Stimulated activated CD4-positive, alpha-beta T cell treated with anti-CD3 and anti-CD28 coated beads, Interleukin-1b, Interleukin-23, amount 100 ng/mL, for 4 hours (primary cell): ENCODE measurements at places on chromosomes 3 and 15.
A peak's percentile ranks its signal among the peaks of the same experiment; 100 is the strongest.

DNA sequence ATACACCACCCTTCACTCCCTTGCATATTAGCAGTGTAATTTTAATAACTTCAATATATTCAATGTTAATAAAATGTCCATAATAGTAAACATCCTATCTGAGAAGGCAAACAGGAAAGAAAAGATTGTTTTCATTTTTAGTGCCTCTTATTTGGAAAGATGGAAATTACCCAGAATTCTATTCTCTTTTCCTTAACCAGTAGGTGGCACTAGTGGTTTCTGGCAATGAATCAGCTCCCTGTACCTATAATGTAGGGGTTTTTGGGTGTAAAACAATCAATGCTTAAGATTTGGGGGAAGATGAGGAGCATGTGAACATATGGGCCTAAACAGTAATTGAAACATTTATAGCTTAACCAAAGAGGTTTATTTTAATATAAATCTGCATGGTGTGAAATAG lies 5.7 kb upstream of the SEMA6D start:
- no peak for DNase-seq

GRCh38 chr3:155169197-155169596 lies 89.1 kb downstream of the MME start:
- no peak for DNase-seq

- no peak for DNase-seq
Observed at GRCh38 chr3:114498539-114499370, 204.9 kb downstream of the TIGIT start.

DNA sequence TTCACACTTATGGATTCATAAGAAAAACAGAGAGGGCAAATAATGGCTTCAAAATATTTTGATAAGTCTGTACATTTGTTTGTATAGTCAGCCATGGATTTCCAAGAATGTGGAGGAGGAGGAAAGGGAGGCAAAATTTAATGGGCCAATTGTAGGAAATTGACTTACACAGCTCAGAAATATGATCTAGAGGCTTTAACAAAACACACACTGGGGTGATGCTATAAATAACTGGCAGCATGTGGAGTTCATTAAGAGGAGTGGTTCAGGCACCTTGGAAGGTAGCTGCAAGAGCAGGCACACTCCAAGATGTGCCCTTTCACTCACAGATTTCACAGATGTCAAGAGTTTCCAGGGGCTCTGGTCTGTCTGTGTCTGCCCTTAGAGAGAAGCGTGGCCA lies 193.4 kb upstream of the RASGRP1 start:
- no peak for DNase-seq

DNA sequence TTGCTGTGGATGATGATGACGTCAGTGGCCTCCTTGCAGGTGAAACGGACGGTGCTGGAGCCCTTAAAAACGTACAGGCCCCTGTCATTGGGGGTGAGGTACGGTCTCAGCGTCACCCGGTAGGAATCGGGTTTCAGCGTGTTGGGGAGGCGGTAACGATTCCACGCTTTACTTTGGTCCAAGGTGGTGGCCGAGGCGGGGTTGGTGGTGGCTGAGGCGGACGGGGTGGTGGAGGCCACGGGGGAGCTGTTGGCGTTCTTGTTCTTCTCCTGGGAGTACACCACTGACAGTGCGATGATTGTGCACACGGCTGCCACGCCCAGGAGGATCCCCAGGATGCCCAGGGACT lies 8.5 kb downstream of the ANPEP start:
- DNase-seq: no peak

- DNase-seq: peak; percentile 97
Observed at GRCh38 chr3:50350527-50351322, at the start of the genes CYB561D2 and NPRL2. Gene CYB561D2, plus strand, starts transcription at chr3:50350862. Its CDS starts 572 bp downstream, at chr3:50351434. Gene NPRL2, minus strand, starts transcription at chr3:50350775. Its CDS starts 123 bp downstream, at chr3:50350652.

DNA sequence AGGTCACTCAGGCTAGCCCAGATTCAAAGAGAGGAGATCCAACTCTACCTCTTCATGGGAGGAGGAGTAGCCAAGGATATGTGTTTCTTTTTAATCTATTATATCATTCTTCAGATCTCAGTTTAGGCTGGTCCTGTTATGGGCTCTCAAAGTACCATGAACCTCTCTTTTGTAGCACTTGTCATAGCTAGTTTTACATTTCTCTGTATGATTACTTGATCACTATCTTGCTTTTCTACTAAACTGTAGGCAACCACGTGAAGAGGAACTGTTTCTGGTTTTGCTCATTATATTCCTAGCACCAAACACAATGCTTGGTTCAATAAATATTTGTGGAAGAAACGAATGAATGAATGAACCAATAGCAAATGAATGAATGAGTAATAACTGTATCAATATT lies 29.6 kb downstream of the CD86 start:
- no peak for DNase-seq

GRCh38 chr3:159913712-159914414 lies 74.8 kb upstream of the IL12A start:
- DNase-seq: no peak

- DNase-seq: no peak
Observed at GRCh38 chr15:77698481-77698880, 65.8 kb upstream of the LINGO1 start.

DNA sequence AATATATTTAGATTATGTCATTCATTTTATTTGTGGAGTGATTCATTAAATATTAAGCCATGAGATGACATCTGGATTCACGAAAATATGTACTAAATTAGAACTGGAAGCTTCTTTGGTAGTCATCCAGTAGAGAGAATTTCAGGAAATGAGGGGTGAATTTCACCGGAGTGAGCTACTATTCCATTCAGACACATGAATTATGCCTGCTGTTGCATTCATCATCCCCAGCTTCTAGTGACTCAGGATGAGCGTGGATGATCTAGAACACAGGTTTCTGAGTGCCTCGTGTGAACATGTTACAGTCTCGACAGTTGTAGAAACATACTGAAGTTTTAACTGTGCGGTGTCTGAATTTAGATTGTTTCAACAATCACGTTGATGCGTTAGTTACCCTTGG lies 42.9 kb upstream of the GABRG3 start:
- no peak for DNase-seq

- no peak for DNase-seq
Observed at GRCh38 chr3:3302964-3303363, 123.5 kb upstream of the CRBN start.

DNA sequence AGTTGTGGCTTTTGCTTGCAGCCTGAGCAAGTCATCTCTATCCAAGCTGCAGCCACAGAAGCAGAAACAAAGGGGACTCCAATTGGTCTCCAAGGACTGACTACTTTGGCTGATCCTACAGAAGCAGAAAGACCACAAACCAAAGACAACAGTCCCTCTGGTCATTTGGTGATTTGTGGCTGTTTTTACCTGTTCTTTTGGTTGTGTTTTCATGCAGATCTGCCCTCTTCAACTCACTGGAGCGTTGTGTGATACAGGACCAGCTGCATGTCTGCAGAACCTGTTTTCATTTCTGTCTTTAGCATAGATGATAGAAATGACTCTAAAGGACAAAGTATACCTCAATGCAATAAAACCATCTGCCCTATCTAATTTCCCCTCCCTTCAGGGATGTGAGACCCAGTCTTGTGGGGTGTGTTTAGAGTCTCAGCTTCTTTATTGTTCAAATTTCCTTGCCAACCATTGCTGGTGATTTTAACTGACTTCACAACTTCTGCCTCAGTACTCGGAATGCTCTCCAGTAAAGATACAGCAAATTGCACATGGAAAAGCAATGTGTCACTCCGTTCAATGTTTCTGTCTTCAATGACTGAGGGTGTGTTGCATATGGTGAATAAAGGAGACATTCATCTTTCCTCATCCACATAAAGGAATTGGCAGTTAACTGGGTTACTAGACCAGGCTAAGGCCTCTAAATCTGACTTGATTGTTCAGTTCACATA lies 48.9 kb upstream of the SLC7A14 start:
- no peak for DNase-seq

GRCh38 chr15:38354315-38354929 lies 99.5 kb upstream of the FAM98B start:
- peak; percentile 23 for DNase-seq

DNA sequence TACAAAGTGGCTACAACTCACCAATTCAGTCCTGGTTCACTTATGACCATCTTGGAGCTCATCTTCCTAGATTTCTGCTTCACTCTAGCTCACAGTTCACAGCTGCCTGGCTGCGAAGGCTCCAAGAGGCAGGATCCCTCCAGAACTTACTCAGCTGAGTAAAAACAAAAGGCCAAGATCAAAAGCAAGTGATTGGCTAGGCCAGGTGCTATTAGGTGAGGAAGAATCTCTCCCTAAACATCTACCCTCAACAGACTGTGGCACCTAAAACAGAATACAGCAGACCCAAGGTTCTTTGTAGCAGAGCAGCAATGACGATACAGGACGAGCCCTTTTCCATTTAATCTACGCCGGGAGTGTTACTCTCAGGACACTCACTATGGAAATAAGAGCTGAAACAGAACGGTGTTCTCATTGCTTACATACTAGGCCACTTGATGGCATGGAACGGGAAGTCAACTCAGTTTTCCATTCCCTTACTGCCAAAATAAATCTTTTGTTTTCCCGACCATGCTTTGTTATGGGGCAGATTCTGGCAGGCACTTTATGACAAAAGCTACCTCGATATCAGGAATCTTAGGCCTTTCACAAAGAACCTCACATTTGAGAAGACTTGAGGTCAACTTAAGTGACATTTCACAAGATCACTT lies 901 bp downstream of the ICE2 start:
- DNase-seq: no peak

DNA sequence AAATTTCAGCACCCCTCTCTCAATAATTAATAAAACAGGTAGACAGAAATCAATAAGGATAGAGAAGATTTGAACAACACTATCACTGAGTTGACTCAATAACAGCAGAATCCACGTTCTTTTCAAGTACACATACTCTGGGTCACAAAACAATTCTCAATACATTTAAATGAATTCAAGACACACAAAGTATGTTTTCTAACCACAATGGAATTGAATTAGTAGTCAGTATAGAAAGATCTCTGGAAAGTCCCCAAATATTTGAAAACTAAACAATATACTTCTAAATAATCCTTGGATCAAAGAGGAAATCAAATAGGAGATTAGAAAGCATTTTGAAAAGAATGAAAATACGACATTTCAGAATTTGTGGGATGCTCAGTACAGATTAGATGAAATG lies 40.0 kb downstream of the TKT start:
- no peak for DNase-seq

DNA sequence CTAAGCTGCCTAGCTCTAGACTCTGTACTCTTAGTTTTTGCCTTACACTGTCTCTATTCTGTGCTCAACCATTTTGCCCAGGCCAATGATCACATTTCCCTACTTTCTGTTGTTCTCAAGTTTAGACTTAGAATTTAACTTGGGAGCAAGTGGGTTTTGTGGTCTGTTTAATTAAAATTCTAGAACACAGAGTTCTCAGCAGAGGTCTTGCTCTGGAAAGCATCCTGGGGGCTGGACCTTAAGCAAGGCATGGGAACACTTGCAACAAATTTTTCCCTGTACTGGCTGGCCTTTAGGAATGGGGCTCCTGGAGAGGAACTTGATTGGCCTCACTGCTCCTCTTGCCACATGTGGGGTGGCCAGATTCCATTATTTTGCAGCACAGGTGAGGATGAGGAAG lies 236.3 kb upstream of the LRTM1 start:
- no peak for DNase-seq

- DNase-seq: no peak
Observed at GRCh38 chr3:149395107-149396089, 17.9 kb upstream of the TM4SF1 start.

DNA sequence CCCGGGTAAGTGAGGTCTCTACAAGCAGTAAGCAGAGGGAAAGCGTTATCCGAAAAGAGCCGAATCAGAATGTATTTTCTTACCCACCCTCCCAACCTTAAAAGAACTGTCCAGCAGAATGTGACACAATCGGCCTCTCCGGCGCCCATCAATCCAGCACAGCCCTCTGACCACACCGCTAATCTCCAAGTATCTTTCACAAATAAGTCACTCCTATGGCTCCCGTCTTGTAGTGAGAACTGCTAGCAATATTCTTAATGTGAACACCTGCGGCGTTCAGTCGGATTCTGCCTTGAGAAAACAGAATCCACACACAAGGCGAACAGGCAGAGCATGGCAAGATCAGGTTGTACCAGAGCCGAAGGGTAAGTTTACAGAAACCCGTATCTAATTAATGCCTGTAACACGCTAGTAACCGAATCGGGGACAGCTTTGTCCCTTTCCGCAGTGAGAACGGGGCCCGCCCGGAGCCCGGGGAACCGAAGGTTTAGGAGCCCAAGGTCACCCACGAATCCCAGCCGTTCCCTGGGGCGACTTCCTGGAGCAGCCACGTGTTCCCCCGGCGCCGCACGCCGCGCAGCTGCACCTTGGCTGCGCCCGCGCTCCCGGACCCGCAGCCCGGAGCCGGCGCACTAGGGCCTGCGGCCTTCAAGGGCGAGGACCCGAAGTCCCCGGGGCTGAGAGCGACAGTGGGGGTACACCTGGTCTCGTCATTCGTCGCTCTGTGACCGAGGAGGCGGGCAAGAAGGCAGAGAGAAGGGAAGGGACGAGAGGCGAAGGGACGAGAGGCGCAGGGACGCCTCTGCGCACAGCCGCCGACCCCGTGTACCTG lies 672 bp downstream of the TFRC start:
- peak; percentile 46 for DNase-seq

GRCh38 chr3:102183623-102184022 lies 251.2 kb upstream of the ZPLD1 start:
- no peak for DNase-seq

- DNase-seq: no peak
Observed at GRCh38 chr3:52420388-52420787, 24.5 kb downstream of the SEMA3G start.

DNA sequence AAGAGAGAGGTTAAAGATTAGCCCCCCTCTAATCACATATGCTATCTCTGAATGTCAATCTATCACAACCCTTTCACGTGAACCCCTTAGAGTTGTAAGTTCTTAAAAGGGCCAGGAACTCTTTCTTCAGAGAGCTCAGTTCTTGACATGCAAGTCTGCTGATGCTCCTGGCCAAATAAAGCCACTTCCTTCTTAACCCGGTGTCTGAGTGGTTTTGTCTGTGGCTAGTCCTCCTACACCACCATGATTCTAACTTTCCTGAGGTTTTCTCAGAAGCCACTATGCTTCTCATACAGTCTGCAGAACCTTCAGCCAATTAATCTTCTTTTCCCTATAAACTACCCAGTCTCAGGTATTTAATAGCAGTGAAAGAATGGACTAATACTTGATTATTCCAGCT lies 231.1 kb upstream of the CNTN6 start:
- DNase-seq: no peak

- no peak for DNase-seq
Observed at GRCh38 chr3:53081318-53081717, 35.4 kb upstream of the SFMBT1 start.

- no peak for DNase-seq
Observed at GRCh38 chr3:46936733-46937250, 39.8 kb downstream of the CCDC12 start.

- DNase-seq: no peak
Observed at GRCh38 chr3:122671553-122671952, 9.1 kb upstream of the PARP14 start.

GRCh38 chr3:78519281-78519680 lies 1248.5 kb downstream of the ROBO1 start:
- no peak for DNase-seq

- DNase-seq: no peak
Observed at GRCh38 chr3:195718477-195718984, 2.2 kb upstream of the MUC20 start.

GRCh38 chr15:61092361-61093157 lies 136.5 kb downstream of the RORA start:
- DNase-seq: no peak

GRCh38 chr3:56928379-56929068 lies 126.8 kb upstream of the ARHGEF3 start:
- no peak for DNase-seq

GRCh38 chr15:35013370-35013769 lies 25.3 kb upstream of the ZNF770 start:
- DNase-seq: no peak
